ENCODE measurements at places on chromosomes 5 and 9. TPM values are rescaled to one million over a fixed set of nuclear protein-coding genes. Genes with fewer than 3 reads are reported as not detected.

The TOMM5 gene
- 265 TPM for total RNA-seq

The PCDHGA12 gene
- total RNA-seq, result 19.9 TPM

- DNase-seq, result peak; percentile 32
Observed at GRCh38 chr9:132237481-132237880, 75.6 kb downstream of the NTNG2 start.

DNA sequence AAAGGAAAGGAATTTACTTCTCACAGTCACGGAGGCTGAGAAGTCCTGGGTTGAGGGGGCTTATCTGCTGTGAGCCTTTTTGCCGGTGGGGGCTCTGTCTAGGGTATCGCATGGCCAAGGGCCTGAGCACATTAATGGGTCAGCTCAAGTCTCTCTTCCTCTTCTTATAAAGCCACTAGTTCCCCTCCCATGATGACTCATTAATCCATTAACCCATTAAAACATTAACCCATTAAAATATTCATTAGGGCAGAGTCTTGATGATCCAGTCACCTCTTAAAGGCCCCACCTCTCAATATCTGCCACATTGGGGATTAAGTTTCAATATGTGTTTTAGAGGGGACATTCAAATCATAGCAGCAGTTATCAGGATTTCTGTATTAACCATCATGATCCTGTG lies 406.3 kb downstream of the SPOCK1 start:
- no peak for DNase-seq

DNA sequence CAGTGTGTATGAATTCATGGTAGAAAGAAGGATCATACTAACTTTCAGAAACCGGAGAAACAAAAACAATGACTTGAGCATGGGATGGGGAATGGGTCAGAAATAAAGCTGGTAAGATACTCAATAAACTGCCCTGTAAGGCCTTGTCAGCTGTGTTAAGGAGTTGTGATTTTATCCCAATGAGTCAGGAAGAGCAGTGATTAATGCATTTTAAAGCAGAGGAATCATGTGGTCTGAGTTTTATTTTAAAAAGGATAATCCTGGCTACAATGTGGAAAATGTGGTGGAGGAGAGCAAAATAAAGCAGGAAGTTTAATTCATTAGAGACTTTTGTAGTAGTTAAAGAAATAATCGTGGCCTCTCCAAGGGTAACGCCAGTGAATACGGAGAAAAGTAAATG lies 28.7 kb downstream of the DHX29 start:
- DNase-seq, result peak; percentile 26

The SLC6A18 gene
- total RNA-seq, result not detected

The CAMK4 gene
- total RNA-seq, result 10.5 TPM

- no peak for DNase-seq
Observed at GRCh38 chr5:150022681-150023080, 22.1 kb downstream of the HMGXB3 start.

The ADAMTS6 gene
- total RNA-seq, result 14.3 TPM

- no peak for DNase-seq
Observed at GRCh38 chr5:78824831-78825281, 160.3 kb downstream of the ARSB start.

- DNase-seq, result no peak
Observed at GRCh38 chr9:89945133-89945532, 340.3 kb downstream of the GADD45G start.

The SLC25A2 gene
- total RNA-seq, result not detected

The C9 gene
- not detected for total RNA-seq

- DNase-seq, result peak; percentile 2
Observed at GRCh38 chr9:347667-348292, 133.1 kb downstream of the DOCK8 start.

GRCh38 chr5:145854651-145855258 lies 18.1 kb downstream of the GRXCR2 start:
- peak; percentile 86 for DNase-seq

- DNase-seq, result no peak
Observed at GRCh38 chr9:121881920-121882500, 211.1 kb downstream of the TTLL11 start.

The FST gene
- total RNA-seq, result 1.6 TPM

The CCDC112 gene
- total RNA-seq, result 8.4 TPM

DNA sequence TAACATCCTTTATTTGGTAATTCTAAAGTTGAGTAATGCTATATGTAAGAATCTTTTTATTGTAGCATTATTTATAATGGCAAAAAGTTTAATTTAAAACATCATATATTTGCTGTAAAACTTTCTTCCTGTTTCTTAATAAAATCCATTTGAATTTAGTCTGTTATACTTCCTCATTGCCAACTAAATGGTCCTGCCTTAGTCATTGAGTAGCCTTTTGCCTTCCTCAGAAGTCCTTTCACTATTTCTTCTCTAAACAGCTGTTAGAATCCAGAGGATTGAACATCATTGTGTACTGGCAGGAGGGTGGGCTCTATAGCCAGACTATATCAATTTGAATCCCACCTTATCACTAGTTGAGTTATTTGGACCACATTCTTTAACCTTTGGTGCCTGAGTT lies 11.0 kb downstream of the SLC44A1 start:
- DNase-seq, result no peak

The PALM2AKAP2 gene
- 31.7 TPM for total RNA-seq

The ZNF354C gene
- total RNA-seq, result 2.5 TPM

The IL31RA gene
- total RNA-seq, result 0.68 TPM

The PCDHB11 gene
- 0.20 TPM for total RNA-seq

The GLE1 gene
- total RNA-seq, result 30.6 TPM

DNA sequence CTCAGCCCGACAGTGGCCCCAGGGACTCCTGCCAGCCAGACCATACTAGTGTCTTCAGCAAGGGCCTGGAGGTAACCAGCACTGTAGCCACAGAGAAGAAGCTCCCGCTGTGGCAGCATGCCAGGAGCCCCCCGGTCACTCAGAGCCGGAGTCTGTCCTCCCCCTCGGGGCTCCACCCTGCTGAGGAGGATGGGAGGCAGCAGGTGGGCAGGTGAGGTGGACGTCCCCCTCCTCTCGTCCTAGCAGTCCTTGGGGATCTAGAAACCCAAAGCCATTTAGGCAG lies 28.0 kb upstream of the LRRC14B start:
- no peak for DNase-seq

GRCh38 chr9:134172198-134173126 lies 8.1 kb upstream of the RNU6ATAC start:
- no peak for DNase-seq

The BNC2 gene
- 8.8 TPM for total RNA-seq

DNA sequence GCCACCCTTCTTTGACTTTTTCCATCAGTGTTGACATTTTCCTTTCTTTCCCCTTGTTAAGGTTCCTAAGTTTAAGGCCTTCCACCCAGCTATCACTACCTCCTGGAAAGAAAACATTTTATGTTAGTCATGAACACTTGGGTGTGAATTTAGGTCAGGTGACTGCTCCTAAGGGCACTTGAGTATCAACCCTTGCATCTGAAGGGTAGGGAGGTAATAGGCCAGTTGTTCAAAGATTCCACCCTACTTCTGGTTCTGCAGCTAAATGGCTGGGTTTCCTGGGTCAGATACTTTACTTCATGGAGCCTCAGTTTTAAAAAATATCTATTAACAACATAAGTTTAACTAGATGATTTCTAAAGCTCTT lies 49.1 kb upstream of the OSMR start:
- no peak for DNase-seq

DNA sequence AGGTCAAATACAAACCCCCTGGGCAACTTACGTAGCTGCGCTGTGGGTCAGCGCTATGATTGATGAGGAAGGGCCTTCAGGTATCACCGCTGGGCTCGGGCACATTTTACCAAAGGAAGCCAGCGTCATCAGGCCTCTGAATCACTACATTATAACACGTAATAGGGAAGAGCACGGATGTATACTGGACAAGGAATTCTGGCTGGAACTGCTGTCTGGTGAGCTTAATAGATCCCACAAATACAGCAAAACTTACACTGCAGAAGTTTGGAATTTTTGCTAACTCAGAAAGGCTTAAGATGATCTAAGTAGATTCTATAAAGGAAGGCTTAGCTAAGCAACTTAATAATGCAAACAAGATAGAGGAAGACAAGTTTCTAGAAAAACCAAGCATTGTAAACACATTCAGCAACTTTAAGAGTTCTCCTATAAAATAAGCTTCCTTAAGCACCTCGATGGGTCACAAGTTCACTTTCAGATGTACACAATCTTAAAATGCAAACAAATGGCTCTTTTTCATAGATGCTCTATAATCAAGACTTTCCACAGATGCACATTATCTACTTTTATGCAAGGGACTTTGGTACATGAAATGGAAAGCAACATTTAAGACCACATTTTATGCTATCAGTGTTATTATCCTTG lies 360.1 kb upstream of the PANK3 start:
- no peak for DNase-seq

Measured in RPMI7951 (cell line).